ENCODE measurements at places on chromosomes 3 and 15.

DNA sequence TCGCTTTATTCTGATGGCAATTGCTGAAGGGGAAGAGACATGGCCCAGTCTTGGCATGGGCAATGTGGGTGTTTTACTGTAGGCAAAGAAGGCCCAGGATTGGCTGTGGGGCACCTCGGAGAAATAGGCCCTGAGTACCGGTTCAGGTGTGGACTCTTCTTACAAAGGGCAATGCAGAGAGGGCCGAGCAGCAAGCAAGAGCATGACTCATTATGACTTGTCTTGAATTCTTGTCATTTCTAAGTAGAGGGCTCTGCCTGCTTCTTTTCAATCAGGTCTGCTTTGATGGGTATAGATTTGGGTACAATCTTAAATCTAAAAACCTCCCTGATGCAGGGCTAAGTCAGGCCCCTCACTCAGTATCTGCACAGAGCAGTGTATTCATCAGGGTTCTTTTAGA lies 14.8 kb upstream of the BUB1B start:
- no peak for DNase-seq

- DNase-seq: no peak
Observed at GRCh38 chr3:181622365-181622764, 89.4 kb upstream of the SOX2 start.

- no peak for DNase-seq
Observed at GRCh38 chr3:134651347-134652041, 672 bp upstream of the KY start.

GRCh38 chr3:120081719-120082118 lies 12.5 kb downstream of the GSK3B start:
- DNase-seq: no peak

All from NCI-H446 treated with DMSO at 0.1 percent for 48 hours (cell line).